Panc1 (cell line): ENCODE measurements at places on chromosomes 11 and 22. TPM values are rescaled to one million over a fixed set of nuclear protein-coding genes. Genes with fewer than 3 reads are reported as not detected.

Gene IL10RA
- 0.41 TPM for total RNA-seq

Gene CASP4
- 25.8 TPM for total RNA-seq

Gene APOA1
- 1.7 TPM for total RNA-seq

Gene MAML2
- total RNA-seq: 2.9 TPM

Gene APOA5
- total RNA-seq: 0.39 TPM

Gene MYOD1
- total RNA-seq: not detected

Gene MB
- 17.3 TPM for total RNA-seq

DNA sequence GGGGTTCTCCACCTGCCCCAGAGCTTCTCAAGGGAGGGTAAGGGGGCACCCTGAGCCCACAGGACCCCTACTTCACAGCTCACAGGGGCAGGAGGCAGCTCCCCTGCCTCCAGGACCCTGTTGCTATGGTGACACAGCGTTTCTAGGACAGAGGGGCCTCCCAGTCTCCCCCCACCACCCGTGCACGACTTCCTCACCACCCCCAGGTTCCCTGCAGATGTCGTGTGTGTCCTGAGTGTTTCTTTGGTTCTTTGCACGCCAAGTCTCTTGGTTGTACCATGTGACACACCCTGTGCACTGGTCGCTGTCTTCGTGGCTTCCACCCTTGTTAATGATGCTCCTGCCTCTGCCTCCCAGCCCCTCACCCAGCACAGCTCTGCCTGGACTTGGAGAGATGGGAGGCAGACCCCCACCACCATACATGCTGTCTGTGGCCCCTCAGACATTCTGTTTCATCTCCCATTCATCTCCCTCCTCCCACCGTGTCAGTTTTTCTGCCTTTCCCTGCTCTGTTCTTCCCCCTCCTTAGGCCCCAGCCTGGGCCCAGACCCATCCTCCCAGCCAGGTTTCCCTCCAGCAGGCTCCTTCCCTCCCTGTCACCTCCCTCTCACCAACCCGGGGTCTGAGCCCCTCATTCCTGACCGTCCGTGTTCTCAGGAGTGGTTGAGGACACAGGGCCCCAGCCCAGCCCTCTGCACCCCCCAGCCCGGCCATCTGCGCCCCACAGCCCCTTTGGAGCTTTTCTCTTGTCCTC is 24.5 kb upstream of the RAB1B start:
- no peak for DNase-seq
- no peaks in the 10 kb centered on the region; the same call in 1 of the 2 replicates for H3K36me3 ChIP-seq
- no peak overlapping the region for H3K4me3 ChIP-seq
- no peak overlapping the region for H3K27ac ChIP-seq

DNA sequence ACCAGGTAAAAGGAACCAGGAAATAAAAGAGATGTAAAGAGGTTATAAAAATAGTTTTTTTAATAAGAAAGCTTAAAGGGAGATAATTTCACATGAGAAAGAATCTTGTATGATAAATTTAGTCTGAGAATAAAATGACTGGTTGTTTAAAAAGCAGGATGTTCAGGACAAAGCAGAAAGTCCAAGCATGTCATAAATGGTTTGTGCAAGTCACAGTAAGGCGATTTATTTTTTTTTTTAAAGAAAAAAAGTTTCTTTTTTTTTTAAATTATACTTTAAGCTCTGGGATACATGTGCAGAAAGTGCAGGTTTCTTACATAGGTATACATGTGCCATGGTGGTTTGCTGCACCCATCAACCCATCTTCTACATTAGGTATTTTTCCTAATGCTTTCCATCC is 30.8 kb downstream of the GLYATL2 start:
- no peak overlapping the region for H3K27ac ChIP-seq
- no peaks in the 10 kb centered on the region for H3K4me1 ChIP-seq
- H3K27me3 ChIP-seq: no peaks in the 10 kb centered on the region
- no peak for DNase-seq
- H3K4me3 ChIP-seq: no peak overlapping the region

- H3K4me3 ChIP-seq: no peak overlapping the region
- no peak for DNase-seq
- H3K27ac ChIP-seq: no peak overlapping the region
- no peaks in the 10 kb centered on the region for H3K27me3 ChIP-seq
These were observed 34.7 kb downstream of the USP47 start for GRCh38 chr11:11876458-11876857.

DNA sequence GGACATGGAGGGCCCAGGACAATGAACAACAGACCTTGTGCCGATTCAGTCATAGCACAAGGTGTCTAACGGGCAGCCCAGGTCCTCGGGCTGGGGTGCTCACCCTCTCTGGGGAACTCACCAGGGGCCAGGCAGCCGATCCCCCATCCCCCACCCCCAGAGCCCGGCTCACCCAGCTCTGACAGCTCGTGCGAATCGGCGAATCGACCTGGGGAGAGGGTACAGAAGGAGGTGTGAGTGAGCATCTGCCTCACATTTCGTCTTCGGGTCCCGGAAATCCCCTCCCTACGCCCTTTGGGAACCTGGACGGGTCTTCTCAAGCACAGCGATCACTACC is 423 bp downstream of the PEX16 start:
- peaks cover 11% of the 10 kb centered on the region for H3K4me1 ChIP-seq
- H3K36me3 ChIP-seq: peaks cover 9% of the 10 kb centered on the region
- H3K4me3 ChIP-seq: peak overlapping the region; percentile 95
- H3K27me3 ChIP-seq: no peaks in the 10 kb centered on the region

GRCh38 chr22:42396621-42397331 is 35.4 kb downstream of the NFAM1 start:
- H3K4me3 ChIP-seq: no peak overlapping the region
- no peak for DNase-seq
- no peak overlapping the region for H3K27ac ChIP-seq

DNA sequence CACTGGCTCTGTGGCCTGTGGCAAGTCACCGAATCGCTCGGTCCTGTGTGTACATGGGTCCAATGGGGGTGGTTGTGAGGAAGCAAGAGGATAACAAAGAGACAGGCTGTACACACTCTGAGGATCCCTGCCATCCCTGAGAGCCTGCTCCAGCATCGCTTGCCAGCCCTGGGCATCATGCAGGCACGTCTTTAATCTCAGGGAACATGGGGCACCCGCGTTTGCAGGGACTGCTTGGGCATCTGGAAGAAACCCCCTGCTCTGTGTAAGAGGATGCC is 1.3 kb upstream of the C1QTNF5 start:
- peaks cover 23% of the 10 kb centered on the region for H3K4me1 ChIP-seq
- no peak overlapping the region for H3K4me3 ChIP-seq
- no peak overlapping the region for H3K27ac ChIP-seq
- no peak for DNase-seq
- no peaks in the 10 kb centered on the region for H3K36me3 ChIP-seq

- no peak for DNase-seq
- peaks cover 3% of the 10 kb centered on the region; the same call in 1 of the 2 replicates for H3K27me3 ChIP-seq
- no peak overlapping the region for H3K4me3 ChIP-seq
- H3K4me1 ChIP-seq: no peaks in the 10 kb centered on the region
- no peaks in the 10 kb centered on the region for H3K36me3 ChIP-seq
These were observed 348.3 kb upstream of the B3GAT1 start for GRCh38 chr11:134760299-134760698.

GRCh38 chr11:111906680-111907079 is 4.9 kb downstream of the CRYAB start:
- no peak for DNase-seq
- no peaks in the 10 kb centered on the region for H3K36me3 ChIP-seq

DNA sequence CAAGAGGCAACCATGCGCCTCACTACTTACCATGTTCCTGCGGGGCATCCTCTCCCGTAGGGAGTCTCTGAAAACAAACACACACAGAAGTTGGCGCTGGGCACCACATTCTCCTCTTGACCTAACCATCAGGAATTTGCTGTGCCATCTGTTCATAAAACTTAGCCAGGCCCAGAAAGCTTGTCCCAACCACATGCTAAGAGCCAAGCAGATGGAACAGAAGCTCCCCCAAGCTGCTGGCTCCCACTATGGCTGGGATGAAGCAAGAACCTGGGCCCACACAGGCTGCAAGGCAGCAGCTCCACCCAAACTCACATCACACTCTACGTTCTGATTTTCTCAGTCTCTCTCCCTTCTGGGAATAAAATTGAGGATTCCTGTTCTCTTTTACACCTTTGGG is 17.4 kb downstream of the HPS4 start:
- no peak overlapping the region for H3K4me3 ChIP-seq
- peaks cover 3% of the 10 kb centered on the region for H3K36me3 ChIP-seq
- H3K27me3 ChIP-seq: no peaks in the 10 kb centered on the region

GRCh38 chr11:26473216-26474194 is 98.6 kb downstream of the MUC15 start:
- no peaks in the 10 kb centered on the region for H3K27me3 ChIP-seq
- H3K36me3 ChIP-seq: no peaks in the 10 kb centered on the region
- no peak overlapping the region for H3K27ac ChIP-seq
- H3K4me3 ChIP-seq: no peak overlapping the region

GRCh38 chr11:71391796-71392195 is 56.4 kb downstream of the DHCR7 start:
- peaks cover 47% of the 10 kb centered on the region for H3K27me3 ChIP-seq
- no peak overlapping the region for H3K4me3 ChIP-seq
- DNase-seq: no peak
- no peaks in the 10 kb centered on the region for H3K4me1 ChIP-seq
- no peaks in the 10 kb centered on the region for H3K36me3 ChIP-seq

GRCh38 chr11:115247361-115247760 is 256.9 kb downstream of the CADM1 start:
- H3K36me3 ChIP-seq: no peaks in the 10 kb centered on the region
- H3K4me3 ChIP-seq: no peak overlapping the region
- DNase-seq: no peak
- H3K4me1 ChIP-seq: no peaks in the 10 kb centered on the region
- no peaks in the 10 kb centered on the region for H3K27me3 ChIP-seq
- no peak overlapping the region for H3K27ac ChIP-seq

GRCh38 chr11:116576526-116576925 is 196.3 kb downstream of the BUD13 start:
- no peak overlapping the region for H3K4me3 ChIP-seq
- H3K36me3 ChIP-seq: no peaks in the 10 kb centered on the region
- DNase-seq: no peak
- peaks cover 23% of the 10 kb centered on the region for H3K27me3 ChIP-seq
- H3K4me1 ChIP-seq: no peaks in the 10 kb centered on the region

GRCh38 chr22:47247579-47248240 is 485.3 kb downstream of the TBC1D22A start:
- H3K4me3 ChIP-seq: no peak overlapping the region
- no peak for DNase-seq
- H3K27ac ChIP-seq: no peak overlapping the region
- H3K4me1 ChIP-seq: no peaks in the 10 kb centered on the region
- H3K27me3 ChIP-seq: no peaks in the 10 kb centered on the region; the same call in 1 of the 2 replicates

DNA sequence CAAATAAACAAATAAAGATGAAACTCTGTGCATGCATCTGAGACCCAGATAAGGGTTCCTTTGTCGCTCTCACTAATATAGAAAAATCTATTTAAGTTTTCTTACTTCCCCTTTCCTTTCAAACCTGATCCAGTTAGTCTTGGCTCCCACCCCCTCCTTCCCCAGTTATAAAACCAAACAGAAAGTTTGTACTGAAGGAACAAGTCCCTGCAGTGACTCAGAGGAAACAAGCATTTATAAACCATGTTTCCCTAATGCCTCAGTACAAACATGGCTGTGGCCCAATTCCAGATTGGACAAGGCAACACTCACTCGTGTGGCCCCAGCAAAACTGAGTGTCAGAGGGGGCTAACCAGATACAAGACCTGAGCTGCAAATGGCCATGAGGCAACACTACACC is 65.5 kb upstream of the ARHGAP20 start:
- H3K27me3 ChIP-seq: no peaks in the 10 kb centered on the region
- H3K4me1 ChIP-seq: no peaks in the 10 kb centered on the region
- DNase-seq: no peak
- no peaks in the 10 kb centered on the region for H3K36me3 ChIP-seq
- no peak overlapping the region for H3K27ac ChIP-seq
- H3K4me3 ChIP-seq: no peak overlapping the region
